ENCODE measurements at places on chromosomes 4 and X.
A peak's percentile ranks its signal among the peaks of the same experiment; 100 is the strongest.

DNA sequence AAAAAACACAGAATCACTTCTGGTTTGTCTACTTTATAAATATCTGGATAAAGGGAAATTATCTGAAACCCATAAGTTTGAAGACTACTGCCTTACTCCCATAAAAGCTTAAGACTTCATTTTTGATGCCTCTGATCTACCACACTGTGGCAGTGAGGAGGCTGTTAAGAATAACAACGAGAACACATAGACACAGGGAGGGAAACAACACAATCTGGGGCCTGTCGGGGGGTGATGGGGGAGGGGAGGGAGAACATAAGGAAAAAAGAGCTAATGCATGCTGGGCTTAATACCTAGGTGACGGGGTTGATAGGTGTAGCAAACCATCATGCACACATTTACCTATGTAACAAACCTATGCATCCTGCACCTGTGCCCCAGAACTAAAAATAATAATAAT, 573.7 kb downstream of the GBA3 start:
- no peak for DNase-seq

DNA sequence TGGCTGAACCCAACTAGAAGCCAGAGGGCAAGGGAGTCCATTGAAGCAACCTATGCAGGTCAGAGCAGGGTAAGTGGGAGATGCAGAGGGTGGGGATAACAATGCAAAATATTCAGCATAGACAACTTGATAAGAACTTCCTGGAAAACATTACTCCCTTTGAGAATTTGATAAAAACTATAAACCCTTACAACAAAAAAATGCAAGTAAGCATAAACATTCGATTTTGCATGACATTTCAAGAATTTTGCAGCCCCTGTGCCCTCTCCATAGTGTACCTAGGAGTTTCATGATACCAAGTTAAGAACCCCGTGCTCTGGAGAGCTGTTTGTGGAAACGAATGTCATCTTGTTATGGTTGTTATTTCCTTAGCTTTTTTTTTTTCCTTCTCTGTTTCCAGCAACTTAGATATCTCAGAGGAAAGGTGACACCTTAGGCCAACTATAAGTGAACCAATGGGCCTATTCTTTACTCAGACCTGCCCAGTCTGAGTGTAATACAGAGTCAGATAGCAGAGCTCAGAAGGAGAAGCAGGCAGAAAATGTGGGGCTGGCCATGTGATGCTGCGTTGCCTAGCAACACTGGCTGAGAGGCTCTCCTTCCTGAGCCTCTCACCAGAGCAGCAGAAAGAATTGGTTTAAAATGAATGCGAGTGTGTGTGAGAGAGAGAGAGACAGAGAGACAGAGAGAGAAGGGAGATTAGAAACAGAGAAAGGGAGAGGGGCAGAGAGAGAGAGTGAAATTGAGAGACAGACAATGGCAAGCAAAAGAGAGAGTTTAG, 36.7 kb upstream of the GABRQ start:
- no peak for DNase-seq

- DNase-seq, result no peak
Measured at GRCh38 chrX:14941301-14941700, 68.1 kb downstream of the MOSPD2 start.

GRCh38 chr4:37873386-37873785, 17.5 kb upstream of the TBC1D1 start:
- DNase-seq, result no peak

DNA sequence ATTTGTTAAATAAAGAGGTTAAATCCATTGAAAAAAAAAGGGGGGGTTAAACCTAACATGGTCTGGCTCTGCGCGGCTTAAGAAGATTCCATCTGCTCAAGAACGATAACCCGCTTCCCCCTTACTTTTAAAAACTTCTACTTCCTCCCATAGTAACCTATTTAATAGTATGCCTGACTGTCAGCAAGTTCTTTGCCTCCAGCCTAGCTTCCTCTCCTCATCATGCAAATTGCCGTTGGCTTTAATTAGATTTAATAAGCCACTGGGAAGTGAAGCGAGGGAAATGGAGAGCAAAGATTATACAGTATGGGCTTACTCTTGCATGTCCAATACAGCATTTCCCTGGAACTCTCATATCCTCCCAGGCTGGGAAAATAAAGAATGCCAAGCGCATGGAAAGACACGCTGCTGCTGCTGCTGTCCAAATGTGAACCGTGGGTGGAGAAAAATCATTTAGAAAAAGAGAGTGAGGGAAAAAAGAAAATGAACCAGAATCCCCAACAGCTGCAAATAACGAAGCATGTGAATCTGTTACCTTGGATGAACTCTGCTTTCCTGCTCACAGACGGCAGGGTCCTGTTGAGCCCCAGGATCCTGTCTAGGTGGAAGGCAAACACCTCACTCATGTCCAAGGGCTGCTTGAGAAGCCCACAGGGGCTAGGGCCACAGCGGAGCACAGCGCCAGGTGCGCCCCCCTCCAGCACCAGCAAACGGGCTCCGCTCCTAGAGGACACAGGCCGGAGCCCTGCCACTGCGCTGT, 2.7 kb downstream of the GASK1B start:
- no peak for DNase-seq

DNA sequence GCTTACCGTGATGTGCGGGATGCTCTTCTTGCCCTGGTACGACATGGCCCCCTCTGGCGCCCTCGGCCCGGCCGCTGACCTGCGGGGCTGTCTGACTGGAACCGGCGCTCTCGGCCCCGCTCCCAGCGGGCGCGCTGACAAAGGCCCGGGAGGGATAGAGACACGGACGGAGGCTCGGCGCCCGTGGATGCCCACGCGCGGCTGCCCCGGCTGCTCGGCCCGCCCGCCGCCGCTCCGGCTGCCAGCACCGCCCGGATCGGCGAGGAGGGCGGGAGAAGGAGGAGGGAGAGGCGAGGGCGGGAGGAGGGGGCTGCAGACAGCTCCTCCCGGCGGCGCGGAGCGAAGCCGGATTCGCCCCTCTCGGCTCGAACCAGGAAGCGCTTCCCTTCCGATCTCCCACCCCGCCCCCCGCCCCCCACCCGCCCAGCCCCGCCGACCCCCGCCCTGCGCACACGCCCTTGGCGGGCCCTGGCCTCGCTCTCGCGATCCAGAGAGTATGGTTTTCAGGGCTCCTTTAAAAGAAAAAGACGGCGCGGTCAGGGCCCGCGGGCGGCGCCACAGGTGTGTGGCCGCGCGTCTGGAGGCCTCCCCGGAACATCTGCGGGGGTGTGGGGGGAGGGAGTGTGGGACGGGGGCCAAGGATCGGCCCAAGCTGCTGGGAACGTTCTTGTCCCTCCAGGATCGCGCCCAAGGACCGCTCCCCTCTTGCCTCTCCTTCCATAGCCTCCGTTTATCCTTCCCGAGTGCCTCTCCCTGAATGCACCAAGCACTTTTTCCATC, 4.5 kb downstream of the CRMP1 start:
- peak; percentile 75 for DNase-seq

GRCh38 chr4:47493238-47494123, 8.4 kb downstream of the ATP10D start:
- no peak for DNase-seq

DNA sequence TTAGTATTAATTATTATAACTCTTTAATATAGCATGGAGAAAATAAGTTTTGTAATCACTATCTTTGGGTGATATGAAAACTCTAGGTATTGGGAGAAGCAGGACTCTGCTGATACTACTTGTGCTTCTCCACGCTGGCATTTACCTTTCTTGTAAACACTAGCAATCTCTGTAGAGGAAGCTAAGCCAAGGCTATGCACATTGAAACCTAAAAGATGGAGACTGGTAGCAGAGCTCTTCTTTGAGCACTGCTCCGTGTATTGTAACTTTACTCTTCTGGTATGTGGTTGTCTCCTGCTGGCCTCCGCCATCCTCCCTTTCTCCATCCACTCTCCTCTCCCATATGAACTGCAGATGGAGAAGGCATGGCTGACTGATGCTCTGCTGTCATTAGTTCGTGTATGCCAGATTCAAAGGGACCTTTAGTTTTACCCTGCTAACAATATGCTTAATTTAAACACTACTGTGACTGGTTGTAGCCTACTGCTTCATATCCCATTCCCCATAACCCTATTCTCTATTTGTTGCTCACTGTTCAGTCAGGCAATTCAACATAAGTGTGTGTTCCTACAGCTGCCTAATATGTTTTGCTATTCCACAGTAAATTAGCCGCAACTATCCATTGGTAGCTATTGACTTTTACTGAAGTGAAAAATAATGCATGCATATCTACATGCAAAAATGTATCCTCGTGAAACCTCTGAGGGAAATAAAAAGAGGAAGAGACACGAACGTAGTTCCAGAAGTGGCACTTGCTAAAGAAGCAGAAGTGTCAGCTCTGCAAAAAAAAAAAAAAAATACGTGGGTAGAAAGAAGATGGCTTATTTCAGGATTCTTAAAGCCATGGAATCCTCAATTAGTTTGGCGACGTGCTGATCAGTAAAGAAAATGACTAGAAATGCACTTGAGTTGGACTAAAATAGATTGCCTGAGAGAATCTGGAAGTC, 55.6 kb upstream of the CCSER1 start:
- no peak for DNase-seq

- DNase-seq, result no peak
Measured at GRCh38 chrX:153580700-153581386, 18.1 kb downstream of the CCNQ start.

DNA sequence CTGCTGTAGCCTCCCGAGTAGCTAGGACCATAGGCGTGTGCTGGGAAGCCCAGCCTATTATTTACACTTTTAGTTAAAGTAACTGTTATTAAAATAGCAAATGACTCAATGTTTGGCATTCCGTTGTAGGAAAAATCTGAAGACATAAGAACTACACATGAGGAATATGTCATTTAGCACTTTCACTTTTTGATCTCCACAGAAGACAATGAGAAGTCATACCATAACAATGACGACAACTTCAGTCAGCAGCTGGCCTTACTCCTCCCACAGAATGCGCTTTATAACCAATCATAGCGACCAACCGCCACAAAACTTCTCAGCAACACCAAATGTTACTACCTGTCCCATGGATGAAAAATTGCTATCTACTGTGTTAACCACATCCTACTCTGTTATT, 6.7 kb downstream of the GPR34 start:
- no peak for DNase-seq

DNA sequence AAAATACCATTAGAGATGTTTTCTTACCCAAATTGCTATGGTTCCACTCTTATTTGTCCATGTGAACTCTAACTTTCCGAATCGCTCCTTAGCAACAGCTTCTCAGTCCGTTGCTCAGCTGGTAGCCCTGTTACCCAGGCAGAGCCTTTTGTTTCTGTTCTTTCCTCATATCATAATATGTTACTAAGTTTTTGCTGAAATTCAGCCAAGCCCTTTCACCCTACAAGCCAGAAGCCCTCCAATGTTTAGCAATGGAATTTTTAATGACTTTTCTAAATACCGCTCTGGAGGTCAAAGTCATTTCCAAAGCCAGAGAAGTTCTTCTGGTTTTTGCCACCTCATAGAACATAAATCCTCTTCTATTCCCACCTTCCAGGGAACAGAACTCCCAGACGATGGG, 1029.5 kb downstream of the C4orf33 start:
- DNase-seq, result no peak

- no peak for DNase-seq
Measured at GRCh38 chr4:108430921-108431320, 189.5 kb upstream of the RPL34 start.

DNA sequence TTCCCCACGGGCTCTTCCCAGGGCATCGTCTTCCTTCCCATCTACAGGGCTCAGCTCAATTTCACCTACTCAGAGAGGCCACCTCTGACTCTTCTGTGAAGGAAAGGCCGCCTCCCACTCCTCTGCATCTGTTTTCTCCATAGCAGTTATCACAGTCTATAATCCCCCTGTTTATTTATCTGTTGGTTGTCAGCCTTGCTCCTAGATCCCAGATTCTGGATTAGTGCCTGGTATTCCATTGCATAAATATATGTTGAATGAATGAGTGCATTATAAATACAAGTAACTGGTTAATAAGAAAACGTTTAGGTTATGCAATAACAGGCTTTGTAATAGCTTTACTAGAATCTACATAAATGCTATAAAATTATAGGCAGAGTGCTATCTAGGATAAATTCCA, 52.9 kb downstream of the NSG1 start:
- no peak for DNase-seq

DNA sequence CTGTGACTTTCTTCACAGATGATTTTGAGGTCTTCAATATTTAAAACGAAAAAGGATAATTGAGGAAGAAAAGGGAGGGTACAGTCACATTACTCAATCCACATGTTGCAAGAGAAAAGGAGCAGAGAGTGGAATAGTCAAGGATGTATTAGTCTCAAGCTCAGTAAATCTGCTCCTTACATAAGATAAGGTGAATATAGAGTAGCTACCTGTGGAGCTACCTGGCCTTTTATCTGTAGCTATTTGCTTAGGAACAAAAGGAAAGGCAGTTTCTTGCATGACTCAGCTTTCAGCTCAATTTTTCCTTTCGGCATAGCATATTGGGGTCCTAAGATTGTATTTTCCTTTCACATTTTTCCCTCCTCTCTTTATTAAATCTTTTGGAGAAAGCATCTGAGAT, 26.3 kb upstream of the ACTRT1 start:
- no peak for DNase-seq

DNA sequence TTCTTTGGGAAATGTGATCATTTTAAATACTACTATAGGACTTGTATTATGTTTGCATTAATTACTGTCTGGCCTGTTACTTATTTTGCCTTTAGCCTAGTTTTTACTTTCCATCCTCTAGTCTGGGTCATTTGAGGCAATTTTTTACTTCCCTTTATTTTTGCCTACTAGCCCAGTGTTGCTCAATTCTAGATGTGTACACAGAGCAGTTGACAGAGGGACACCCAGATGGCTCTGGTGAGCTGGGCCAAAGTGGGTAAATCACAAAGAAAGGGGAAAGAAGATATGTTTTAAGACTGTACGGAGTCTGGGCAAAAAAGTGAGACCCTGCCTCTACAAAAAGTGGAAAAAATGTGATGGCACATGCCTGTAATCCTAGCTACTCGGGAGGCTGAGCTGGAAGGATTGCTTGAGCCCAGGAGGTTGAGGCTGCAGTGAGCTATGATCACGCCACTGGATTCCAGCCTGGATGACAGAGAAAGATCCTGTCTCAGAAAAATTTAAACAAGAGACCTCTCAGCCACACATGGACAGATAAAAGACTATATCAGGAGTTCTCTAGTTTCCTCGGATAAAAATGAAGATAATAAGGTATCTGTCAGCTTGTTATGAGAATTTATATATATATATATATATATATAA, 35.7 kb downstream of the APOO start:
- no peak for DNase-seq

- DNase-seq, result no peak
Measured at GRCh38 chr4:114527637-114528036, 71.0 kb upstream of the UGT8 start.

- no peak for DNase-seq
Measured at GRCh38 chr4:77921701-77922100, 59.1 kb downstream of the MRPL1 start.

DNA sequence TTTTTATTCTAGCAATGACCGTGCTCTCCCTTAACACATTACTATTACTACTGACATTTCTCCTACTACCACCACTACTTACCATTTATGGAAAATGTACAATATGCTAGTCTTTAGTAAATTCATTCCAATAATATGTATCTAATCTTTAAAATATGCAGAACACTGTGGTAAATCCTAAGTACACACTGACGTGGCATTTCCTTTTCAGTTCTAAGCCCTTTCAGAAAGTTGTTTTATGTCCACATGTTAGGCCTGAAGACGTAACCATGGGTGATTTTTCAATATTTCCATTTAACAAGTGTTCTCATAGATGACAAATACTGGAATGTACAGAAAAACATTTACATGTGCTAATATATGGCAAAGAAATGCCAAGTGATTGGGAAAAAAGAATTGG, 268.6 kb upstream of the SLIT2 start:
- no peak for DNase-seq

- peak; percentile 64 for DNase-seq
Measured at GRCh38 chr4:81405900-81406401, 65.8 kb downstream of the RASGEF1B start.
